ENCODE measurements at places on chromosomes 16 and 17. TPM values are rescaled to one million over a fixed set of nuclear protein-coding genes. Genes with fewer than 3 reads are reported as not detected.

UMOD gene
- not detected for total RNA-seq

SLC16A5 gene
- total RNA-seq: 34.0 TPM

CORO6 gene
- total RNA-seq: 7.9 TPM

RCVRN gene
- not detected for total RNA-seq

MYL11 gene
- total RNA-seq: 0.88 TPM

RAB37 gene
- total RNA-seq: 1.0 TPM

SEZ6 gene
- 0.10 TPM for total RNA-seq

SGCA gene
- 2.7 TPM for total RNA-seq

CES1 gene
- total RNA-seq: 37.3 TPM

PPP1R1B gene
- total RNA-seq: 0.12 TPM

MEIOC gene
- 2.3 TPM for total RNA-seq
